ENCODE measurements at places on chromosomes 7 and 10. TPM values are rescaled to one million over a fixed set of nuclear protein-coding genes. Genes with fewer than 3 reads are reported as not detected.

DNA sequence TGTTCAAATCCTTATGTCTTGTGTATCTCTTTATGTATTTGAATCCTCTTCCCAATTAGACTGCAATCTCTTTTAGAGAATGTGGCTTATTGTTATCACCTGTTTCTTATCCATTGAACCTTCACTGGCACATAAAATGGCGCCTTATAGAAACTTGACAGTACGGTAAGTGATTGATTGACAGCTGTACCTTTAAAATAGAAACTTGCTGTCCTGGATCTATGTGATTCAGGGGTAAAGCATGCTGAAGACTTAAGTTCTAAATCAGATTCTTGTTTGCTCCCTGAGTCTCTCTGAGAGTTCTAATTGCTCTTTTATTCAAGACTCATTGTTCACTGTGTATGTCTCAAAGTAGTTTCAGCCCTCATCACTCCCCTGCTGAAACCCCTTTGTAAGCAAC lies 91.3 kb downstream of the CACNB2 start:
- no peak for DNase-seq
- no peak overlapping the region for H3K4me3 ChIP-seq
- no peak overlapping the region for H3K27ac ChIP-seq

- H3K4me3 ChIP-seq = peak overlapping the region; percentile 90
- DNase-seq = peak; percentile 20
- H3K36me3 ChIP-seq = peaks cover 2% of the 10 kb centered on the region
Measured at GRCh38 chr7:134315679-134316538, 821 bp downstream of the SLC35B4 start.

DNA sequence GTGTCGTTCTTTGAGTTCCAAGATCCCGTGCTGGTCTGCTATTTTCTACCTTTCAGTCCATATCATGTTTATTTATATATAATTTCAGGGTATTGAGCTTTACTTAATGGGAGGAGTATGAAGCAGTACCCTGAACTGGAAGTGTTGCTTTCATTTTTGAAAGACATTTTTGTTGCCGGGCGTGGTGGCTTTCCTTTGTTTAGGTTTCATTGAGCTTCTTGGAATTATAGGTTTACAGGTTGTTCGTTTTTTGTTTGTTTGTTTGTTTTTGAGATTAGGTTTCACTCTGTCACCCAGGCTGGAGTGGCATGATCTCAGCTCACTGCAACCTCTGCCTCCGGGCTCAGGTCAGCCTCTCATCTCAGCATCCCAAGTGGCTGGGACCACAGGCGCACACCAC lies 7.4 kb downstream of the ZNF487 start:
- H3K27me3 ChIP-seq = no peaks in the 10 kb centered on the region
- H3K4me1 ChIP-seq = no peaks in the 10 kb centered on the region
- H3K4me3 ChIP-seq = no peak overlapping the region
- H3K36me3 ChIP-seq = peaks cover 7% of the 10 kb centered on the region

DNA sequence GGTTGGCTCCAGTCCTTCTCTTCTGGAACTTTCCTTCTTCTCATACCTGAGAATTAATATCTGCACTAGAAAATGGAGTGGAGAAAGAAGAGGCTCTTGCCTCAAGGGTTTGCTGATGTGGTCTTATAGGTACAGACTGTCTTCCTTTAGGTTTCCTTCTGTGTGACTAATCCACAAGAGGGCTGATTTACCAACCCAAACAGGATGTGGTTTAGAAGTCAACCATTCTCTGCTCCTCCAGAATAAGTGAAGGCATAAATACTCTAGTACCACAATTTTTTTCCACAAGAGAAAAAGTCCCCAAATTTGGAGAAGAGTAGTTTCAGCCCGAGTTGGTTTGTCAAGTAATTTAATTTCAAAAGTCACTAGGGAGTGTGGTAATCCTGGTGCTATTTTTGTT lies 85.8 kb downstream of the NRP1 start:
- peaks cover 14% of the 10 kb centered on the region for H3K36me3 ChIP-seq
- H3K4me1 ChIP-seq = no peaks in the 10 kb centered on the region
- H3K27ac ChIP-seq = no peak overlapping the region
- no peak overlapping the region for H3K4me3 ChIP-seq

Gene ENTPD7
- polyA plus RNA-seq = 56.2 TPM

Gene TAS2R4
- 2.6 TPM for polyA plus RNA-seq

Gene HMX2
- polyA plus RNA-seq = 1.1 TPM

GRCh38 chr7:1357601-1358271 lies 101.5 kb downstream of the MICALL2 start:
- H3K4me3 ChIP-seq = no peak overlapping the region
- H3K36me3 ChIP-seq = no peaks in the 10 kb centered on the region
- H3K4me1 ChIP-seq = peaks cover 11% of the 10 kb centered on the region
- no peak for DNase-seq

Gene CACUL1
- 24.1 TPM for polyA plus RNA-seq

GRCh38 chr7:30420662-30421061 lies 57.9 kb downstream of the NOD1 start:
- H3K27ac ChIP-seq = no peak overlapping the region
- no peaks in the 10 kb centered on the region for H3K27me3 ChIP-seq
- H3K4me1 ChIP-seq = no peaks in the 10 kb centered on the region
- no peak overlapping the region for H3K4me3 ChIP-seq
- DNase-seq = no peak

DNA sequence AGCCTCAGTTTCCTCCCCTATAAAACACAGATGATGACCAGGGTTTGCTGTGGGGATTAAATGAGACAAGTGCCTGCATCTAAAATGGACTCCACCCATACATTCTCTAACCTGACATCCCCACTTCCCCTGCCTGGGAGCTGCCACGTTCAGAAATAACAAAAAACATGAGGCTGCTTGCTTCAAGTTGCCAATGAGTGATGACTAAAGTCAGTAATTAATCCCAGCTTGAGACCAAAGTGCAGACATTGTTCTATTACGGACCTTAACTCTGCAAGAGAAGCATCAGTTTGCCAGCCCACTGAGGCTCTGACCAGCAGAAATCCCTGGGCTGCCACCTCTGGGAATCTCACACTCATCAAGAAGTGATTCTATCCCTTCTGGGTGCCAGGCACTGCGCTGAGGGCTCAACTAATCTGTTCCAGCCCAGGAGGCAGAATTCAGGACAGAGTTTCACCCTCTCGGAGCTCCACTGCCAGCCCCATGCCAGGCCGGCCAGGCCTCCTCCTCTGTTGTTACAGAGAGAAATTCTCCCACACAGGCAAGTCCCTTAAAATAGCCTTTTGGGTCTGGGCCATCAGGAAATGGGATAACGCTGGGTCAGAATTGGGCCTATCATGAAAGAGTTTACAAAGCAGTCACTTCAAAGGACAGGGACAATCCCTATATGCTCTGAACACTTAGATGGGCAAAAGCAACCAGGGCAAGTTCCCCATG lies 11.4 kb downstream of the SH3PXD2A start:
- peaks cover 48% of the 10 kb centered on the region for H3K4me1 ChIP-seq
- H3K27ac ChIP-seq = no peak overlapping the region
- no peaks in the 10 kb centered on the region for H3K36me3 ChIP-seq
- no peak for DNase-seq
- H3K27me3 ChIP-seq = no peaks in the 10 kb centered on the region

DNA sequence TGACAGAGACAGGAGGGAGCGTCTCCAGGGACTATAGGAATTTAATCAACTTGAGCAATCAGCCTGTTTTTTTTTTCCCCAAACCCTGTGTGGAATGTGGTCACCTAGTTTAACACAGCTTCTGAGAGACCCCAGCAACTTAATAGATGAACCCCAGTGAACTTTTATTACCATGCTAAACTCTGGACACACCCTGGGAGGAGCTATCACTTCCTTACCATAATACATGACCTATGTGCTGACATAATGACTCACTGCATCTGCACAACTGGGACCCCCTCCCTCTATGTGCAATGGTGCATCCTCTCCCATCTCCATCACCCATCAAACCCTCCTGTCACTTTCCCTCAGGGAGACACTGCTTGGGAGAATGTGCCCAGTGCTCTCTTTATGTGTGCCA lies 83.7 kb downstream of the EPC1 start:
- H3K27me3 ChIP-seq = no peaks in the 10 kb centered on the region
- H3K4me3 ChIP-seq = no peak overlapping the region
- DNase-seq = peak; percentile 43
- no peak overlapping the region for H3K27ac ChIP-seq
- H3K4me1 ChIP-seq = no peaks in the 10 kb centered on the region
- H3K36me3 ChIP-seq = peaks cover 14% of the 10 kb centered on the region

DNA sequence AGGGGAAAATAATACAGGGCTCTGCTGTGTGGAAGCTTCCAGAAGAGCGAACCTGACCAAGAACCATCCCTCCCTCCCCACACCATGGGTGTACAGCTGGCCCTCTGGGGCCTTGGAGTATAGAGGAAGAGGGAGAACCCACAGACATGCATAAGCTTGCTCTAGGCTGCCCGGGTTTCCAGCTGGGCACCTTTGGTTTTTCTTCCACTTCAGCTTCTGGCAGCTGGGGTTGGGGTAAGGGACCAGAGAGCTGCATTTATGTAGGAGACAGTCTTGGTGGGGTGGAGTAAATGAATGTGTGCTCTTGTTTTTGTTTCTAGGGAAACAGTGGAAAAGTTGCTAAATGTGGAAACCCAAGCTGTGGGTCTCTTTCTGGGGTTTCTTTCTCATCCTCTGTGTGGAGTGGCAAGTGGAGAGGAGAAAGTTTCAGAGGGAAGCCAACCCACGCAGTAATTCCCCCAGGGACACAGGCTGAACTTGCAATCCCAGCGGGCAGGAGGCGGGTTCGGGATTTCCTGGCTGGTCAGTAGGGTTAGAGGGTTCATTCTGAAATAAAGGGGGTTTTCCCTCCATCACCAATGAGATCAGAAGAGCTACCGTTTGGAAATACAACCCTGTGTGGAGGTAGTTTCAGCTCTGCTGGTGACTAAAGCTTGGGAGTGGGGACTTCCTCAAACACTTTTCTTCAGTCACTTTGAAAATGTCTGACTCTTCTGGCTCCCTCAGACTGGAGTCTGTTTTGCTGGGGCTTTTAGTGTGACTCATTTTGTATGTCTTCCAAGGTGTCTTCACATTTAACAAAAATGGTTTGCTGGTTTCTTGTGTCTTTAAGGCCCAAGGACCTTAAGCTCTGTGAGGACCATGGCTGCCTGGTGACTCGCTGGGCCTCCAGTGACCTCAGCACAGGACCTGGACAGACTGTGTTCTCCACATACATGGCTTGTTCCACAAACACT lies 22.2 kb upstream of the SRGN start:
- no peak overlapping the region for H3K27ac ChIP-seq
- H3K4me1 ChIP-seq = peaks cover 6% of the 10 kb centered on the region
- peaks cover 3% of the 10 kb centered on the region for H3K27me3 ChIP-seq
- no peaks in the 10 kb centered on the region for H3K36me3 ChIP-seq
- H3K4me3 ChIP-seq = no peak overlapping the region

Gene OR9A2
- polyA plus RNA-seq = not detected

GRCh38 chr7:154198481-154198880 lies 146.3 kb downstream of the DPP6 start:
- no peak overlapping the region for H3K27ac ChIP-seq
- no peaks in the 10 kb centered on the region for H3K27me3 ChIP-seq
- DNase-seq = no peak

Gene PPP1R17
- not detected for polyA plus RNA-seq

DNA sequence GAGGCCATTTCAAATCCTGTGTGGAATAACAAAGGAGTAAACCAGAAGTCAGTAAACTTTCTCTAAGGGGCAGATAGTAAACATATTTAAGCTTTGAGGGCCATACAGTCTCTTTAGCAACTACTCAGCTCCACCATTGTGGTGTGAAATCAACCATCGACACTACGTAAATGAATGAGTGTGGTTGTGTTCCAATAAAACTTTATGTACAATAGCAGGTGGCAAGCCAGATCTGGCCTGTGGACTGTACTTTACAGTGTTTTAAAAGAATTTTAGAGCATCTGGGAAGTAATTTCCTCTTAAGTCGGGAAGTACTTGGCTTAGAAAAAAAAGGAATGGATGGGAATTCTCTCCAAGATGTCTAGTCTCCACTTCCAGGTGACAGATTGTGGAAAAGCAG lies 71.3 kb downstream of the ARHGAP22 start:
- H3K4me1 ChIP-seq = no peaks in the 10 kb centered on the region
- no peaks in the 10 kb centered on the region for H3K27me3 ChIP-seq
- no peak for DNase-seq
- no peak overlapping the region for H3K27ac ChIP-seq
- H3K36me3 ChIP-seq = no peaks in the 10 kb centered on the region
- no peak overlapping the region for H3K4me3 ChIP-seq

GRCh38 chr10:87600581-87600980 lies 59.1 kb upstream of the PAPSS2 start:
- DNase-seq = no peak
- H3K36me3 ChIP-seq = no peaks in the 10 kb centered on the region
- H3K27me3 ChIP-seq = no peaks in the 10 kb centered on the region
- no peak overlapping the region for H3K4me3 ChIP-seq

Gene PSAP
- polyA plus RNA-seq = 540 TPM

Gene PRF1
- 2.0 TPM for polyA plus RNA-seq

Gene HMX3
- 1.5 TPM for polyA plus RNA-seq

DNA sequence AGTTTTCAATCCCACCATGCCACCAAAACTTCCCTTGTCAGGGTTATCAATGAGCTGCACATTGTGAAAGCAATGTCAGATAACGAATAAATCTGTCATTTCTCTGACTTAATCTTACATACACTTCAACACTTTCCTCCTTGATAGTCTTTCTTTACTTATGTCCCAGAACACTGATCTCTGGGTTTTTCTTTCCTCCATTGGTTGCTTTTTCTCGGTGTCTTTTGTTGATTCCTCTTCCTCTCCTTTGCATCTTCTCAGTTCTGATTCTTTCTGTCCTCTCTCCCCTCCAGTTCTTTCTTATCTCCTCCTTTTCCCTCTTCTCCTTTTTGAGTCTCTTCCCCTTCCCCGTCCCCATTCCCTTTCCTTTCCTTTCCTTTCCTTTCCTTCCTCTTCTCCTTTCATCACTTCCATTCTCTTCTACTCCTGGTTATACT lies 16.6 kb downstream of the DNAJB9 start:
- no peak overlapping the region for H3K27ac ChIP-seq
- no peaks in the 10 kb centered on the region for H3K27me3 ChIP-seq
- peaks cover 25% of the 10 kb centered on the region for H3K4me1 ChIP-seq
- H3K36me3 ChIP-seq = no peaks in the 10 kb centered on the region
